A549 treated with Mapracorat at 1 μM for 4 hours (cell line): ENCODE measurements at places on chromosomes 16 and 17. TPM values are rescaled to one million over a fixed set of nuclear protein-coding genes. Genes with fewer than 3 reads are reported as not detected.

The KRTAP9-8 gene
- not detected in 5 replicates for total RNA-seq

The ZNF469 gene
- 6.1 to 11.5 TPM (median 9.9 TPM) in 5 replicates for total RNA-seq

The CHAD gene
- total RNA-seq, result not detected in 5 replicates

The NPIPA2 gene
- total RNA-seq, result 0.78 to 2.5 TPM (median 1.8 TPM) in 5 replicates

The NPIPB6 gene
- total RNA-seq, result 1.2 to 2.0 TPM (median 1.7 TPM) in 5 replicates

The JMJD6 gene
- total RNA-seq, result 72.6 to 78.6 TPM (median 75.6 TPM) in 5 replicates

The REXO5 gene
- 4.0 to 5.2 TPM (median 4.6 TPM) in 5 replicates for total RNA-seq

The FBXL20 gene
- 5.9 to 7.8 TPM (median 7.0 TPM) in 5 replicates for total RNA-seq

The ACAP1 gene
- 2.7 to 6.9 TPM (median 5.1 TPM) in 5 replicates for total RNA-seq

The ICAM2 gene
- not detected in 5 replicates for total RNA-seq

The ABCC3 gene
- total RNA-seq, result 115 to 150 TPM (median 131 TPM) in 5 replicates

The ADAM11 gene
- total RNA-seq, result 1.5 to 2.3 TPM (median 2.0 TPM) in 5 replicates

The CRYBA1 gene
- 0.27 TPM in 1 of 5 replicates, not detected in the others for total RNA-seq

The CD300H gene
- 0.31 to 0.57 TPM in 2 of 5 replicates, not detected in the others for total RNA-seq

The OR2C1 gene
- not detected in 5 replicates for total RNA-seq

The DUSP14 gene
- 45.0 to 52.4 TPM (median 49.0 TPM) in 5 replicates for total RNA-seq

The COPZ2 gene
- total RNA-seq, result 14.5 to 17.2 TPM (median 15.5 TPM) in 5 replicates

The ZDHHC1 gene
- total RNA-seq, result 4.8 to 8.1 TPM (median 7.1 TPM) in 5 replicates

The G6PC1 gene
- total RNA-seq, result not detected in 5 replicates

The RAB26 gene
- total RNA-seq, result 2.4 to 4.2 TPM (median 3.9 TPM) in 5 replicates

The ATP2C2 gene
- 0.10 to 0.30 TPM (median 0.17 TPM) in 5 replicates for total RNA-seq

The CD300LB gene
- 0.07 to 0.11 TPM in 2 of 5 replicates, not detected in the others for total RNA-seq

The NPIPB9 gene
- total RNA-seq, result 0.88 to 2.5 TPM (median 1.5 TPM) in 5 replicates

The HAP1 gene
- 1.1 to 1.7 TPM (median 1.4 TPM) in 5 replicates for total RNA-seq

The FOXC2 gene
- 4.5 to 5.1 TPM (median 4.9 TPM) in 5 replicates for total RNA-seq

The KREMEN2 gene
- total RNA-seq, result 0.88 to 2.6 TPM (median 2.2 TPM) in 5 replicates

The BCO1 gene
- 0.50 to 1.1 TPM (median 0.91 TPM) in 5 replicates for total RNA-seq

The KRTAP16-1 gene
- total RNA-seq, result not detected in 5 replicates

The TPPP3 gene
- total RNA-seq, result 9.1 to 16.5 TPM (median 14.0 TPM) in 5 replicates

The SERPINF2 gene
- 2.3 to 3.5 TPM (median 2.9 TPM) in 5 replicates for total RNA-seq

The TBX2 gene
- total RNA-seq, result 3.7 to 6.9 TPM (median 6.5 TPM) in 5 replicates

The RNPS1 gene
- total RNA-seq, result 243 to 289 TPM (median 255 TPM) in 5 replicates

The WSCD1 gene
- total RNA-seq, result 1.8 to 3.9 TPM (median 3.7 TPM) in 5 replicates

The CPHXL2 gene
- total RNA-seq, result not detected in 5 replicates

The KAT7 gene
- total RNA-seq, result 26.5 to 29.3 TPM (median 27.9 TPM) in 5 replicates

The OR1F1 gene
- 0.17 to 0.65 TPM (median 0.43 TPM) in 4 of 5 replicates, not detected in the other for total RNA-seq

The MARF1 gene
- total RNA-seq, result 8.5 to 10.3 TPM (median 9.9 TPM) in 5 replicates

The NOTUM gene
- total RNA-seq, result 0.31 to 0.53 TPM (median 0.39 TPM) in 5 replicates

The EIF5A gene
- total RNA-seq, result 1,593 to 1,803 TPM (median 1,704 TPM) in 5 replicates

The TMC6 gene
- total RNA-seq, result 6.9 to 15.2 TPM (median 14.3 TPM) in 5 replicates

The TP53TG3C gene
- 0.68 to 1.0 TPM in 2 of 5 replicates, not detected in the others for total RNA-seq

The OR3A3 gene
- total RNA-seq, result not detected in 5 replicates

The CHCT1 gene
- total RNA-seq, result 0.54 to 0.57 TPM in 2 of 5 replicates, not detected in the others
